ENCODE measurements at places on chromosomes 11 and 22.

GRCh38 chr11:95346265-95346664, 115.3 kb upstream of the SESN3 start:
- DNase-seq, result no peak

DNA sequence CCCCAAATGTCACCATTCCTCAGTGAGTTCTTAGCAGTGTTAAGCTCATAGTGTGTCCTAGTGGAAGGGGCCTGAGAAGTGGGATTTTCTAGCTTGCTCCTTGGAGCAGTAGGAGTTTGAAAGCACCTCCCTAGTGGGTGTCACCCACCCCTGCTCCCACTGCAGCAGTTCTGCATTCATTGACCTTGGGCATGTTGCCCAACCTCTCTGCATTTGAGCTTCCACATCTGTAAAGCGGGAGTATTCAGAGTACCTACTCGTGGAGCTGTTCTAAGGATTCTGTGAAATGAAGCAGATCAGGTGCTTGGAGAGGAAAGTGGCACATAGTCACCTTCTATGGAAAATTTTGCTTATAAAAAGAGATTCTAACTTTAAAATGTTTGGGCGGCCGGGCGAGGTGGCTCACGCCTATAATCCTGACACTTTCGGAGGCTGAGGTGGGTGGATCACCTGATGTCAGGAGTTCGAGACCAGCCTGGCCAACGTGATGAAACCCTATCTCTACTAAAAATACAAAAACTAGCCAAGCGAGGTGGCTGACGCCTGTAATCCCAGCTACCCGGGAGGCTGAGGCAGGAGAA, 16.9 kb downstream of the LMO2 start:
- no peak for DNase-seq

- DNase-seq, result no peak
Observed at GRCh38 chr11:78800756-78801155, 226.1 kb upstream of the NARS2 start.

DNA sequence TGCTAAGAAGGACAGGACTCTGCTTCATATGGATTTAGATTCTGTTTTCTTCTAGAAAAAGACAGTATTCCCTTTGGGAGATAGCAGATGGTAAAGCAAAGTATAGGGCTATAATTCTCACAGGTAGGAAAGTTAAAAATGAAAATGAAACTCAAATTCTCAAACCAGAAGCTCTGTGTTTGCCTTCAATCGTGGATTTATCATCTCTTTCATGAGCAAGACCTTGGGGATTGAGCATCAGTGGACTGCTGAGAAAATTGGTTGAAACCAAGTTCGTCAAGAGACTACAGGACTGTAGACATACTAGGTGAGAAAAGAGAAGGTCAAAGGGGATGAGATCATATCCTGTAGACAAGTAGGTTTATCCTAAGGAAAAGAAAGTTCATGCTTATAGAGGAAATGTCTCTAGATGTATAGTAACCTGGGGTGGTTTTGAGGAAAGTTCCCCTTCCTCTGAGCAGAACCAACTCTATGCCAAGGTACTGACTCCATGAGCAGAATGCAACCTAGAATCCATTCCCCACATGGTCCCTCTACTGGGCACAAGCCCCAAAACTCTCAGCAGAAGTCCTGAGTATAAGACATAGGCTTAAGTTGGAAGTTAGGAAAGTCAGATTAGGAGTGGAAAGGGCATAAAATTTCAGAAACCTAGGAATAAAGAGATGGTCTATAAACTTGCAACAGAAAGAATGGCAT, 46.5 kb downstream of the SLC5A12 start:
- no peak for DNase-seq

DNA sequence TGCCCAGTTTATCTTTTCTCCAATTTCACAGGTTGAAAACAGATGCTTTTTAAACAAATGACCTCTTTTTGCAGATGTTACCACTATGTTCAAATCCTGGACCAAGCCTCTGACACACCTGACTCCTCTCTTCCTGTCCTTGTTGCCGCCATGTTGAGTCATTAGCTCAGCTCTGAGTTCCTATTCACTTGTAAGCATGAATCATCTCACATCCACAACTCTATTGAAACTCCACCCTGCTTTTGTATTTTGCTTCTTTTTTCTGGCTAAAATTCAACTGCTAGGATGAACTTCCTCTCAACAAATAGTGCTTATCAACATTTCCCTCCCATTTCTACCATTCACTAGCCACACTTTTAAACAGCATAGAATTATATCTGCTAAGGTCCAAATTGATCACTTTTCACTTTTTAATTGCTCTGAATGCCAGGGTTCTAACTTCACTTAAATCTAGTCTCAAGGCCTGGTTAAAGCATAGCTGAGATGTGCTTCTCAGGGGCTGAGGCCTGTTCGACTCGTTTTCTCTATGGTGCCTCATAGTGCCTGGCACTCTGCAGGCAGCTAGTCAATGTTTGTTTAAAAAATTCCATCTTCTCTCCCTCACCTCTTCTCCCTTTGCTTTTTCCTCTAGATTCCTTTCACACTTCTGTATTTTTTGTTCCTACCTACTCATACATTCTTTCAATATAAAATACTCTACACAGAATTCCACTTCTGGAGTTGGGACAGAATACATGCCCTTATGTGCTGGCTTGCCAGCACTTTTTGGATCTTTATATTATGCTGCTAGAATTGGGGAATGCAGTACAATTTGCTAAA, 3.9 kb downstream of the JOSD1 start:
- no peak for DNase-seq

DNA sequence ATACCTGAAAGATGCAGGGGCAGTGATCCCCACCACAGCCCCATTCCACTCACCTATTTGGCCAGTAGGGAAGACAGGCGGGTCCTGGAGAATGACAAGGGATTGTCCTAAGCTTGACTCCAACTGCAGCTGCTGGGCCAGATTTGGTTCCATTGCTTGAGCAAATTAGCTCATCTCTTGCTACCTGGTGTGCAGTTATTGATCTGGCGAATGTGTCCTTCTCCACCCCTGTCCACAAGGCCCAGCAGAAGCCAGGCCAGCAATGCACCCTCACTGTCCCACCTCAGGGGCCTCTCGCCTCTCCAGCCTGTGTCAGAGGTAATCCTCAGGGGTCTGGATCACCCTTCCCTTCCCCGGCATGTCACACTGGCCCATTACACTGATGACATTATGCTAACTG, 23.3 kb downstream of the TSPAN32 start:
- no peak for DNase-seq

- no peak for DNase-seq
Observed at GRCh38 chr11:44427432-44427831, 117.5 kb upstream of the ALX4 start.

DNA sequence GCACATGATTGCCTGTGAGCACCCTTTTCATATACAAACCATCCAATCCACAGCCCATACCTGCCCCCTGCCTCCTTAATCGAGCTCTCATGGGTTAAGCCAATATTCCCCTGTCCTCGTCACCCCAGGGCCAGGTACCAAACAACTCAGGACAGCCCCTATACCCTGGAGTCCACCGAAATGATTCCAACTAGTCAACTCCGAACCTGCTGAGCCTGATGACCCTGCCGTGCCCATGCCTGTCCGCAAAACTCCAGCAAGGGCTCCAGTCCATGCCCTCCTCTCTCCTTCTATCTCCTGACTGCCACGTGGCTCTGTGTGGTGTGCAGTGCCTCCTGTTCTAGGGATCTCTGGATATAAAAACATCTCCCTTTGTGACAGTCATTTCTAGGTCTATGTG, 35.5 kb upstream of the SYT13 start:
- DNase-seq, result no peak

DNA sequence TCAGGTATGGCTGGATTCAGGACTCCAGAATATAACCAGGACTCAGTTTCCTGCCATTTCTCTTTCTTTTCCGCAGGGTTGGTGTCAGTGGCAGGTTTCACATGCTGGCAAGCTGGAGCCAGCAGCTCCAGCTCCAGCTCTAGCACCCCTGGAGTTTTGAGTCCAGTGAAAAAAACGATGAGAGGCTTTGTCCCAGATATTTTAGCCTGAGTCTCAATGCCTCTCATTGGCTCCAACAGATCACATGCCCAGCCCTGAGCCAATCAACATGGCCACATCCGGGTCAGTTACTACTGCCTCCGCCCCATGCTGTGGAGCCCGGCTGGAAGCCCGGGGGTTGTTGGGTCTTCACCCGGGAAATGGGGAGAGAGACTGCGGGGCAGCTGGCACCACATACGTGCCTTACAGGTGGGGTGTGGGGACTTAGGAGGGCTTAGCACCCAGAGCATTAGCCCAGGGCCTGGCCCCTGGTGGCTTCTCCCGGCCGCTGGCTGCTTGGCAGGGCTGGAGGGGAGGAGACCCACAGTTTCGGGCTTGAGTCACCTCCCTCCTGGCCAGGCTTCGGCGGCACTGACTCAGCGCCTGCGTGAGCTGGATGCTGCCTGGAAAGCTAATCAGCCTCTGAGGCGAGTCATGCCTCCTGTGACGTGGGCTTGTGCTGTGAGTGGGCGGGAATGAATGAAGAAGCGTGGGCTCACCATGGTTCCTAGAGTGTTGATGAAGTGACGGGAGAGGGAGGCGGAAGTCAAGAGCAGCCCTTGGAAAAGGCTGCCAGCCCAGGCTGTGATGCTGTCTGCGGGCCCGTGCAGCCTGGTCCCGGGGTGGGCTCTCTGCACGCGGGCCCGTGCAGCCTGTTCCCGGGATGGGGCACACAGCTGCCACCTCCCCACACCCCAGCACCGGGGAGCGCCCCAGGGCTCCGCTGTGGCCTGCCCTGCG, 15.3 kb upstream of the MRTFA start:
- DNase-seq, result peak; percentile 93

- DNase-seq, result no peak
Observed at GRCh38 chr22:37626556-37627075, 12.9 kb upstream of the SH3BP1 start.

GRCh38 chr22:45552580-45553350, 50.1 kb downstream of the FBLN1 start:
- no peak for DNase-seq

- DNase-seq, result no peak
Observed at GRCh38 chr11:104098132-104098531, 61.7 kb downstream of the DDI1 start.

GRCh38 chr22:49305214-49305965, 522.3 kb downstream of the BRD1 start:
- peak; percentile 30 for DNase-seq

All from HTR-8/SVneo (cell line).